ENCODE measurements at places on chromosomes 5 and 9.

- DNase-seq = no peak
Measured at GRCh38 chr5:55313870-55314617, 6.3 kb downstream of the MTREX start.

DNA sequence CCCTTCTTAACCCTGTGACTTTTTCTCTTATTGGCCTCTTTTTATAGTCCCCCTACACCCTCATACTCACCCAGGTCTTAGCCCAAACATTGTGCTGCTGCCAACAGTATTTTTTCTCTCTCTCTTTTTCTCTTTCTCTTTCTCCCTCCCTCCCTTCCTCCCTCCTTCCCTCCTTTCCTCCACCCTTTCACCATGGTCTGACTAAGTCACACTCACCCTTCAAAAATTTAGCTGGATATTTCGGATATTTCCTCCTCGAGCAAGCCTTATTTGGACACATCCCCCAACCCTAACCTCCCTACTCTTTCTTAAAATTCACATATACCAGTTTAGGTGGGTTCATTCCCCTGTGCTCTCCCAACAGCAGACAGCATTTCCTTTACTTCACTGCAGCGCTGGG is 64.7 kb downstream of the FGF1 start:
- no peak for DNase-seq

DNA sequence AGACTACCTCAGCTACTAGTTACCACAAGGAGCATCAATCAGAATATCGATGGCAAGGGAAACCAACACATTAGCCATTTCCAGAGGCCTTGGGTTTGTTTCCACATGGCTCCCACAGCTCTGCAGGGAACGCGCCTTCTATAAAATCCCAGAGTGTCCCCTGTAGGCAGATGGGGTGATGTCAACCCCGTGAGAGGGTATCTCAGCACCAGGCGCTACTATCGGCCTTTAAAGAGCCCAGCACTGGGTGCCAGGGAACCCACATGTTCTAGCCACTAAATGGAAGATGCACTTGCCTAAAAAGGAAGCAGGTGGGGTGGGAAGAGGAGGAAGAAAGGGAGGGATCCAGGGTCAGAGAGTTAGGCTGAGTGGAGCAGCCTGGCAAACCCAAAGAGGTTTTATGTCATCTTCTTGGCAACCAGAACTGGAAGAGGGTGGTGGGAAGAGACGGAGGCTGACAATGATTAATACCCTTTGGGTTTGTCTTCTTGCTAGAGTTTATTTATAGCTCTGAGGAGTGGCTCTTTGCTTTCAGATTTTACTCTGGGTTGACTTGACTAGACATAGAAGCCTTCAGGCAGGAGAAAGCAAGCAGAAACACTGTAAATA is 19.9 kb downstream of the MACROH2A1 start:
- DNase-seq = no peak

DNA sequence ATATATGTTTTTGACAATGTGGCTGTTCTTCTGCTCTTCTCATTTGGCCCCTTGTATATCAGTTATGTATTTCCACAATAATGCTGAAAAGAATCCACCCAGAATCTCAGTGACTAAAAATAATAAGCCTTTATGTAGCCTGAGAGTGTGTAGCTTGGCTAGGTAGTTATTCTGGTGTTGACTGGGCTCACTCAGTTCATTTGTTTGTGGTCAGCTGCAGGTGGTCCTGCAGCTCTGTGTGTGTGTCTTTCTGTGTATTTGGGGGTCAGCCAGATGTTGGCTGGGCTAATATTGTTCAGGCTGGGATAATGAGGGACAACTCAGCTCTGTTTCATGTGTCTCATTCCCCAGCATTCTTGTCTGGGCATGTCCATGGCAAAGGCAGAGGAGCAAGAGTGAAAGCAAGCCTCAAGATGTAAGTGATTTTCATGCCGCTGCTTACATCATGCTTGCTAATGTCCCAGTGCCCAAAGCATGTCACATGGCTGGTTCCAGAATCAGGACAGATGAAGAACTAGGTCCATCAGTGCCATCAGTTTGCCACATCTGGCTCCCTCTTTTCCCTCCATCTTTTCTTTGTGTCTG is 162.8 kb downstream of the KCTD16 start:
- no peak for DNase-seq

DNA sequence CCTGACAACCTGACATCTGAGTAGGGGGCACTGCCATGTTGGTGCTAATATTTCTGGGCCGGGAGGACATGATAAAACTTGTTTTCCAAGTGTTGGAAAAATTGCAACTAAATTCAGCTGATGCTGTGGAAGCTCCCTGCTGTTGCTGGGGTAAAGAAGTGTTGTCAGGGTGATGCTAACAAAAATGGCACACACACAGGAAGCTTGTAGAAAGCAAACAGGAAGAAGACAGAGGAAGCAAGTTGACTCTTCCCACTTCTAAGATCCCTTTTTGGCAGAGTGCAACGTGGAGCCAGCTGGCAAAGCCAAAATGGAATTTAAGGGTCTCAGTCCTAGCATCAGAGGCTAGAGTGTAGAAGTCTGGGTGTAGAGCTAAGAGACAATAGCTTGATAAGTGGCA is 11.3 kb upstream of the RIOK2 start:
- DNase-seq = no peak

GRCh38 chr5:31362931-31363568 is 168.8 kb downstream of the DROSHA start:
- DNase-seq = no peak

DNA sequence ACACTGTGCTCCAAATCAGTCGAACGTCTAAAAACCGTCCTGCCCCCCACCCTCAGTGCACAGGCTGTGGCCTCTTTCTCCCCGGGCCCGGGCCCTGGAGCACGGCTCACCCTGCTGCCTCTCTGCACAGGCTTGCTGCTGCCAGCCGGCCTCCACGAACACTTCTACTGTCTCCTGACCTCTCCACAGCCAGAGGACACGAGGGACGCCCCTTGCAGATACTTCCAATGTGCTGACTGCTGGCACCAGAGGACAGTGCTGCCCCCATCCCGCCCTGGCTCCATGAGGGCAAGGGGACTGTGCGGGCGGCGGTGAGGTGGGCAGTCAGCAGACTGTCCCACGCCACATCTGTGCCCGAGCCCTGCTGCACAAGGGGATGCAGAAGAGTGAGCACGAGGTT is 174.8 kb downstream of the COL23A1 start:
- DNase-seq = no peak

Measured in activated CD8-positive, alpha-beta memory T cell treated with anti-CD3 and anti-CD28 coated beads for 4 hours (primary cell).